ENCODE measurements at places on chromosomes 4 and X.
A peak's percentile ranks its signal among the peaks of the same experiment; 100 is the strongest.

DNA sequence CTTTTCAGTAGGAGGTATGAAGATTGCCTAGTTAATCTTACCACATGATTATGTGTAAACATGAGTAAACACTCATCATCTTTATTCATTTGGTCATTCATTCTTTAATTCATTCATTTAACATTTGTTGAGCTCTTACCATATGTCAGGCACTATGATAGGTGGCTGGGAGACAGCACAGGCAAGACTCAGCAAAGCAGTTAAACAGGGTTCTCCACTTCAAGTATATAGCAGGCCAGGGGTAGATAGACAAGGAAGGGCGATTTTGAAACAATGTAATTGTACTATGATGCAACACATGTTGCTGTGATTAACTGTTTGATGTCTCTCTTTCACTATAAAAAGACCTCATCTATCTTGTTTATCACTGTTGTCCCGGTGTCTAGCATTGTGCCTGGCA, 84.3 kb upstream of the GPR101 start:
- DNase-seq: no peak

GRCh38 chr4:122481766-122482405, 25.4 kb upstream of the IL2 start:
- no peak for DNase-seq

DNA sequence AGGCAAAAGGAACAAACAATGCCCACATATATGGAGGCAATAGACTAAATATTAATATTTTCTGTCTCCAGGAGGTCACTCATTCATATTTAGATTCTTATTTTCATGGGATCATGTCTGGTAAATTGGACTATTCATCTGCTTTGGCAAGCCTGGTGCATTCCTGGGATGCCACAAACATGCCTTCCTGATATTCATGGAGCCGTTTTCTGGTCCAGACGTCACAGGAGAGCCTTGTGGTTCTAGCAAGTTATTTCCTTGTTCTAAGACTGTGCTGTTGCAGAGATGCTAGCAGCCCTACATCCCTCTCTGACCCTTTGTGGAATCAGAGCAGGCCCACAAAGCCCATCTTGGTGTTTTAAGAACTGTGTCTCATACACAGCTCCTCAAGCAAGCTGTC, 16.1 kb upstream of the EXOSC9 start:
- no peak for DNase-seq

GRCh38 chr4:7960017-7960789, 20.5 kb upstream of the AFAP1 start:
- DNase-seq: peak; percentile 36

DNA sequence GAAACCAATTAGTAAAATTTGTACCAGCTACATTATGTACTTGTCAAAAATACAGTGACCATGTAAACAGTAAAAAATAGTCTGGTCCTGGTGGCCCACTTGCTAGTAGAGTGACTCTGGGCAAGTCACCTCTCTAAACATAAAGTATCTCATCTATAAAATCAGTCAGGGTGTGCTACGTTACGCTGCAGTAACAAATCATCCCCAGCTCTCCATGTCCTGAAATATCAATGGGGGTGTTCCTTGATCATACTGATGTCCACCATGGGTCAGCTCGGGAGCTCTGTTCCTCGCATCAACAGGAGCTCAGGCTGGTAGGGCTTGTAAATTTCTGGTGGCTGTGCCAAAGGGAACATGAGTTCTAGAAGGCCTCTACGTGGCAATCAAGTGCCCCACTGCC, 268.6 kb downstream of the RAB28 start:
- DNase-seq: no peak

DNA sequence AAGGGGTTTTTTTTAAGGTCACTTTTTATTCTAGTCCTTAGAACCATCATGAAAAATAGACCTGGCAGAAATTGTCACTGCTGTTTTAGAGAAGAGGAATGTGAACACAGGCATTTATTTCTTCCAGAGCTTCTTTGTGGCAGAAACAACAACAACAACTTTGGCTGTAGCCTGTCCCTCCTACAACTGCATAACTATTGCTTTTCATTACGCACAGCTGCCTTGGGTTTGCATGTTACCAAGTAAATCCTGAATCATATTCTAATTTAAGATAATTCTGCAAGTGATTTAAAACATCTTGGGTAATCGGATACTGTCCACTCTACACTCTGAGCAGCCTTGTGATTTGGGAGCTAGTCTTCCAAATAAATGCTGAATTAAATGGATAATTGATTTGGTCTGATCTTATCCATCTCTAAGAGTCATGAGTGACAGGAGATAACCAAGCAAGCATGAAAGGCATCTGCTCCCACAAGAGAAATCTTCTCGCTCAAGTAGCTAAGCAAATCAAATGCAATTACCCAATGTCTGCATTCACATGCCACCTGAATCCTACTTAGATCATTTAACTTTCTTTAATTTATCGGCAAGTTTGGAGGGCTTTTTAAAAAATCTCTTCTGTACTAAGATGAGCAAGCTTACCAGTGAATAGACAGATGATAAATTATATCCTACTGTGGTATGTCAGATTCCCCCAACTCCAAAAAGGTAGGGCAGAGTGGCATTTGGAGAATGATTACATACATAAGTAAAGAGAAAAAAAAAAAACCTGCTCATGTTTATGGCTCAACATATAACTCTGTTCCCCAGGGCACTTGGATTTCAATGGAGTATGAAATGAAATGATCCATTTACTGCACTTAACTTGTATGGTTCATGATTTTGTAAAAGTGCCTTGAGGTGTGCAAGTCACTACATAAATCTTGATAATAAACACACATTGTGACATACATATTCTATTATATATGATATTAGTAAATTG, 73.6 kb downstream of the EGF start:
- DNase-seq: no peak

DNA sequence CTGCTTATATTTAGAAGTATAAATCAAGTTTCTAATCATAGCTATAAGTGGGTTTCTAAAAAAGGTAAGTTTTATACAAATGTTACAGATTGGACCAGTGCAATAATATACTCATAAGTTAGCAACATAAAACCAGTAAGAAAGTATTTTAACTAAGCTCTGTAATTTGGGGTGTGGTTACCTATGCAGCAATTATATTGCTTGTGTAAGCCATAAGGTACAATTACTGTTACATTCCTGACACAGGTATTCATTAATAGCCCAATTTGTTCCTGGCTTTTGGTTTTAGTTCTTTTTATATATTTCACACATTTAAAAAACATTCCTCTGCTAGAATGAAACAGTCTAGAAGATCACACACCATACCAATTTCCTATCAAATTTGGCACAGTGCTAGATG, 115.1 kb downstream of the FRYL start:
- DNase-seq: no peak

DNA sequence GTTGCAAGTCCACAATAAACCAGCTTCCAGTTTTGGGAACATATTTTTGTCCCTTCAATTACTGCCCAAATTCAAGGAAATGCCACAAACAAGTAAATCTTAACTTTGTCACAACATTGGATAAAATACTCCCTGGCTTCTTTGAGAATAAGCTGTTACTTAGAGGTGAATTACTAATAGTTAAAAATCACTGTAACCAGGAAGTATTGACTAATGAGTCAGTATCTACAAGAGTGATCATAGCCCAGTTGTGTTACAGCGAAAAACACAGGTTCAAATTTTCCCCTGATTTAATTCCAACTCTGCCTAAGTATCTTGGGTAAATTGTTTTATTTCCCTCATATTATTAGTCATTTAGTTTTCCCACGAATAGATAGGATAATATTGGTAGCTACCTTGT, 291.2 kb upstream of the PPARGC1A start:
- no peak for DNase-seq

DNA sequence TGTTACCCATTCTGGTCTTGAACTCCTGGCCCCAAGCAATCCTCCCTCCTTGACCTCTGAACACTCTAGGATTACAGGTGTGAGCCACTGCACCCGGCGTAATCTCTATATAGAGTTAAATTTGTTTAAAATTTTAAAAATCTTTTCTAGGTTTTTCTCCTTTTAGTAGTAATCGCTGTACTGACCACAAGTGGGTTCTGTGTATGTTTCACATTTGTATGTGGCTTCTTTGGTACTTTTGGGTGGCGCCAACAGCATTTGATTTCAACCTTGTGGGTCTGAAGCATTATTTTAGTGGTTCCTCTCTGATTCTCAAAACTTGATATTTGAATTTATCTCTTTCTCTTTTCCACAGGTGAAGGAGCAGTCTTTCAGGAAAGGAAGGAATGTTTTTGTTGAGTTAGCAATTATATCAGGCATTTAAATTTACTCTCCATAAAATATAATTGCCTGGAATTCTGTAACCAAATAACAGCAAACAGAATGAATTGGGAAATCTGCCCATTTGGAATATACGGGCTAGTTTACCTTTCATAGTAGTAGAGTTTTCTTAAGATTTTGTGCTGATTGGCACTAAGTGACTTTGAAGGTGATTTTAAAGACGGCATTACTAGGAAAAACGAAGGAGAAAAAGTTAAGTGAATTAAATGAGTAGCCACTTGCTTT, 29.5 kb downstream of the ARHGAP10 start:
- DNase-seq: no peak

DNA sequence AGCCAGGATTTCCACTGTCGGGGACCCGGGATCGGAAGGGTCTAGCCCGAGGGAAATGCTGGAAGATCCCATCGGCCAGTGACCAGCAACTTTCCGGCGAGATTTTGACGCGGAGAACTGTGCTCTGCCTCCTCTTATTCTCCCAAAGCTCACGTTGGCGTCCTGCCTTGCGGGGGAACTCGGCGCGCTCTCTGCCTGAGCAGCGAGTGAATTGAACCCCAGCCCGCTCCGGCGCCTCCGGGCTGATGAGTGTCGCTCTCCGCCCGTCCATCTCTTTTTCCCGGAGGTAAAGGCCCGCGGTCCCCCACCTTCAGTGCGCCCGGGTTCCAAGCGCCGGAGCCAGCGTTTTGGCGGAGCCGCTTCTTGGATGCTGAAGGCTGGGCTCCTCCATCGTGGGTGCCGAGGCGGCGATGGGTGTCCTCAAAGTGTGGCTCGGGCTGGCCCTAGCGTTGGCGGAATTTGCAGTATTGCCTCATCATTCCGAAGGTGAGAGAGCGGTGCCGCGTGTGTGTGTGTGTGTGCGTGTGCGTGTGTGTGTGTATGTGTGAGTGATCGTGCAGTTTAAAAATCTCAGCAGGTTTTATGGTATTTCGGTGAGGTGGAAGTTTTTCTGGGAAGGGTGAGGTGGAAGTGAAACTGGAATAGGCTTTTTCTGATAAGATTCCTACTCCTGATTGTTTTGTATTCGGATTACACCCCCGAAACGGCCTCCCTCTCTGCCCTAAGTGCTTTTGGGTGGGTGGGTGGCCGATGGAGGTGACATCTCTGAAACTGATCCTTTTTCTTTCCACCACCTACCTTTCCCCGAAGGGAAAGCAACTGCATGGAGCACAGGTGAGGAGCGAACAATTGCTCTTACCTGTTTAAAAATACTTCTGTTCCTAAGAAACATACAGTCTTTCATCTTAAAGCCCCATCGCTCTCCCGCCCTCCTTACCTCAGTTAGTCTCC, 752 bp downstream of the FRAS1 start:
- no peak for DNase-seq

DNA sequence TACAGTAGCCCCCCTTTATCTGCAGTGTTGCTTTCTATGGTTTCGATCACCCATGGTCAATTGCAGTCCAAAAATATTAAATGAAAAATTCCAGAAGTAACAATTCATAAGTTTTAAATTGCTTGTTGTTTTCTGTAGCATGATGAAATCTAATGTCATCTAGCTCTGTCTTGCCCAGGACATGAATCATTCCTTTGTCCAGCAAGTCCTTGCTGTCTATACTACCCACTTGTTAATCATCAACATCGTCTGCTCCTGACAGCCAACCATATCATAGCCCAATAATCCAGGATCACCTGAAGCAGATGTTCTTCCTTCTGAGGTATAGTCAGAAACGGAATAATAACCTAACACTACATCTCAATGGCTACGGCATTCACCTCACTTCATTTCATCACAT, 79.8 kb downstream of the ADAMTS3 start:
- DNase-seq: no peak

DNA sequence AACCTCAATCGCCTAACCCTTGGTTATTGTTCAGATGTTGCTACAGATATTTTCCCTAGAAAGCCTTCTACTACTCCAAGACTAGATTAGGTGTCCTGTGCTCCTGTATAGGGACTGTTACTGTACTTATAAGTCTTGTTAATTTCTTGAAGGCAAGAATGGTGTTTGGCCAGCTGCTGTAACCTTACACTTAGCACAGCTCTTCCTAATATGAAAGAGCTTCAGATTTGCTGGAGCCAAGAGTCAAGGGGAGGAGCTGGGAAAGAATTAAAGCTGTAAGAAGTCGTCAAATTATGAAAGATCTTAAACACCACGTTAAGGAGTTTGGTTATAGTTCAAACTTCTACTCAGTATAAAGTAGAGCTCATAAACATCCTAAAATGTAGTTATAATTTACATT, 245.9 kb upstream of the TLL1 start:
- DNase-seq: no peak

GRCh38 chr4:137253949-137254348, 278.3 kb downstream of the PCDH18 start:
- DNase-seq: no peak

DNA sequence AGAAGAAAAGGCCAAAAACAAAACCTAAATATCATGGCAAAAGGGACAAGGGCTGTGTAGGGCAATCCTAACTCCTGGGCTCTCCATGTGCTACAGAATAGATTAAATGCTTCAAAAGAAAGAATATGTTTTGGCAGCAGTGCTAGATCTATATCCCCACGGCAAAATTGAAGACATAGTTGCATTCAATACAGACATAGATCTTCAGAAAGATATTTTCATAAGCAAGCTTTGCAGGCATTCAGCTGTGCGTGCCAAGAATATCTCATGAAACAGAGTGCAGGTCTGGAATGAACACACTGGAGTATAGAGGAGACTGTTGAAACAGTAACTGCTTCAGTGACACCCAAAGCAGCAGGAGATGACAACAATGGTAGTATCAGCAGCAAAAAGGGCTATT, 1476.9 kb downstream of the ARAP2 start:
- no peak for DNase-seq

- DNase-seq: no peak
Observed at GRCh38 chrX:13778916-13779315, 38.0 kb downstream of the GPM6B start.

Measured in NCI-H2171 (cell line).